ENCODE measurements at places on chromosomes 11 and 22.

- no peak for DNase-seq
Measured at GRCh38 chr11:116648247-116649174, 124.3 kb downstream of the BUD13 start.

DNA sequence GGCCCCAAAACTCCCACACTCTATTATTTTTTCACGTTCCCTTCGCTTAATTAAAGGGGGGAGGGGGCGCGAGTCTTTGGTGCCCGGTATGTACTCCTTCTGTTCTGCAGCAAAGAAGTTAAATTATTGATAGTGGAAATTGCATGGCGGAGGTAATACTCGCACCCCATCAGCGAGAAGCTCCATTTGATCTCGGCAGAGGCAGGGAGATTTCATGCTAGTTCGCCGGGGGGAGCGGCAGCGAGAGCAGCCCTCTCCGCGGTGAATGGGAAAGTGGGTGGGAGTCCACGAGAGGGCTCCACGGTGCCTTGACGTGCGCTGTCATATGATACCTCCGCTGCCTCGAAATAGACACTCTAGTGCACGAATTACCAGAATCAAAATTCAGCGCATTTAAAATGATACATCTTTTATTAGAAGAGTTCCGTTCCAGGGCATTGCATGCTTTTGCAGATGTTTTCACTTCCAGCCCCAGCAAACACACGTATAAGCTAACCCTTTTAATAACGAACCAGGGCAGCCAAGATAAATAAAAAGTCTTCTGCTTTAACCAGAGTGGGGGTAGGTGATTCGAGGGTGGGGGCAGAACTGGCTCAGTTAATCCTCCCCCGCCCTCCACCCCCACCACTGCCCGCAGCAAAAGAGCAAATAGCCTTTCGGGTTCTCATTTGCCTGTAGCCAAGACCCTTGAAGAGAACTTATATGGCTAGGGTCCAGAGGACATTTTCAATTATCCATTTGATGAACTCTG is 1.3 kb upstream of the BDNF start:
- DNase-seq: no peak

GRCh38 chr11:26254378-26254777 is 77.6 kb upstream of the ANO3 start:
- DNase-seq: no peak

- DNase-seq: peak; percentile 83
Measured at GRCh38 chr11:125111343-125112207, at the start of gene TMEM218. Gene TMEM218 (minus strand): TSS chr11:125111626. CDS start chr11:125102241, 9,385 bp downstream.

DNA sequence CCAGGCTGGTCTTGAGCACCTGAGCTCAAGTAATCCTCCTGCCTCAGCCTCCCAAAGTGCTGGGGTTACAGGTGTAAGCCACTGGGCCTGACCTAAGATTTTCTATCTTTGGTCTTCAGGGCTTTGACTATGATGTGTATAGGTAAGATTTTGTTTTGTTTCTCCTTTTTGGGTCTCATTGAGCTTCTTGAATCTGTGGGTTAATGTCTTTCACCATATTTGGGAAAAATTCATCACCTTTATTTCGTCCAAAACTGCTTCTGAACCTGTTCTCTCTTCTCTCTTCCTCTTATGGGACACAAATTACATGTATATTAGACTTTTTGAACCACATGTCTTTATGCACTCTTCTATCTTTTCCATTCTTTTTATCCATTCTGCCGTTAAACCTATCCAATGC is 100.4 kb downstream of the OSBP2 start:
- DNase-seq: no peak

- DNase-seq: no peak
Measured at GRCh38 chr22:17366830-17367229, 2.4 kb upstream of the CECR2 start.

GRCh38 chr11:13405220-13405619 is 57.8 kb downstream of the BTBD10 start:
- DNase-seq: no peak

- no peak for DNase-seq
Measured at GRCh38 chr11:35735903-35736302, 73.3 kb downstream of the TRIM44 start.

DNA sequence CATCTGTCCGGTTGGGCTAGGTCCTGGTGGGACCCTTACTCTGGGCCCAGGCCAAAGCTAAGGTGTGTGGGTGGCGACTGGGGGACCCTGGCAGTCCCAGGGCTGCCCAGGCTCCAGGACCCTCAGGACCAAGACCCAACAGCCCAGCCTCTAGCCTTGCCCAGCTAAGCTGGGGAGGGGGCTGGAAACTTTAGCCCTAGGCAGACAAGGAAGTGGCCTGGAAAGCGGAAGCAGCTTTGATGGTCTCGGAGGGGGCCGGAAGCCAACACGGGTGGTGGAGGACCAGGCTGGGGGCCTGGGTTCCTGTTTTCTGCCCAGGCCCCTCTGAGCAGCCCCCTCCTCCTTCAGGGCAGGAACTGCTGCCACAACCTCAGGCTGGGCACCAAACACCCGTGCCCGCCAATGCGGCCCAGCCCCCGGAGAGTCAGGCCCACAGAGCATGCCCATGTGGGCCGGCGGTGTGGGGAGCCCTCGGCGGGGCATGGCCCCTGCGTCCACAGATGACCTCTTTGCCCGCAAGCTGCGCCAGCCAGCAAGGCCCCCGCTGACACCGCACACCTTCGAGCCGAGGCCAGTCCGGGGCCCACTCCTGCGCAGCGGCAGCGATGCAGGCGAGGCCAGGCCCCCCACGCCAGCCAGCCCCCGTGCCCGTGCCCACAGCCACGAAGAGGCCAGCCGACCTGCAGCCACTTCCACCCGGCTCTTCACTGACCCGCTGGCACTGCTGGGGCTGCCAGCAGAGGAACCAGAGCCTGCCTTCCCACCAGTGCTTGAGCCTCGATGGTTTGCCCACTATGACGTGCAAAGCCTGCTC is 2.8 kb downstream of the SIPA1 start:
- DNase-seq: no peak

DNA sequence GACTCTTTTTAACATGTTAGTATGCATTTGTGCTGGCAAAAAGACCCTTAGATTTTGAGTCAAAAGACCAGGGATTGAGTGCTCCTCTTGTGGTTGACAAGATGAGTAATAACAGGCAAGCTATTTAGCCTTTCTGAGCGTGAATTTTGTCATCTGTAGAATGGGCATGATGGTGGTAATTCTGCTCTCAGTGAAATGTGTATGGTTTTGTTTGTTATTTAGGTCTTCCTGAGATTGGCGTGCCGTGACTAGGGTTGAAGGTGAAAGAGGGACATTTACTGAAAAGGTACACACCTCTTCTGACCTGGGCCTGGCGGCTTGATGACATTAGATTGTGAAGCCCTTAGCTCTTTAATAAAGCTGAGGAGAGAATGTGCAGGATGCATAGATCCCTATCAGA is 8.4 kb upstream of the CEP295 start:
- DNase-seq: no peak

DNA sequence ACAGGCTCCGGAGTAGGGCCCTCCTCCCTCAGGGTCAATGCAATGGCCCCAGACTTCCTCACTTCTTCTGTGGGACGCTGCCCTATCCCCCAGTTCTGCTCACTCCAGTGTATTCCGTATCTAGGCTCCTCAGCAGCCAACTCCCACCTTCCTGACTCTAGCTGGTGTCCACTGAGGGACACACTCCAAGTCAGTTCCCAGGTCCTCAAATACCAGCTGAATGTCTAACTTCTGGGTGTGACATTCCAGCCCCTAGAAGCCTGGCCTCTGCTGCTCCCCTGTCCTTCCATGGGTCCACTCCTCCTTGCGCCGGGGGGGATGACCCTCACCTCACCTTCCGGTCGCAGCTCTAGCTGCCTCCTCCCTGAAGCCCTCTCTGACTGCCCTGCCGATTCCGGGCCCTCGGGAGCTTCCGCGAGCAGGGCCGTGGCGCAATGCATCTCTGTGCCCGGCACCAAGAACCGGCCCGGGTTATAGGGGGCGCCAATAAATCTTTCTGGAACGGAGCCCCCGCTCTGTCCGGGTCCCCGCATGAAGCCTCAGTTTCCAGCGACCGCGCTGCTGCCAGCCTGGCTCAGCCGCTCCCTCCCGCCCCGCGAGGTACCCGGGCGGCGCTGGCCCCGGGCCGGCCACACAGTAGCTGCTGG is 15.4 kb downstream of the BAD start:
- DNase-seq: peak; percentile 22

GRCh38 chr11:9625162-9625561 is 38.7 kb upstream of the SWAP70 start:
- no peak for DNase-seq

DNA sequence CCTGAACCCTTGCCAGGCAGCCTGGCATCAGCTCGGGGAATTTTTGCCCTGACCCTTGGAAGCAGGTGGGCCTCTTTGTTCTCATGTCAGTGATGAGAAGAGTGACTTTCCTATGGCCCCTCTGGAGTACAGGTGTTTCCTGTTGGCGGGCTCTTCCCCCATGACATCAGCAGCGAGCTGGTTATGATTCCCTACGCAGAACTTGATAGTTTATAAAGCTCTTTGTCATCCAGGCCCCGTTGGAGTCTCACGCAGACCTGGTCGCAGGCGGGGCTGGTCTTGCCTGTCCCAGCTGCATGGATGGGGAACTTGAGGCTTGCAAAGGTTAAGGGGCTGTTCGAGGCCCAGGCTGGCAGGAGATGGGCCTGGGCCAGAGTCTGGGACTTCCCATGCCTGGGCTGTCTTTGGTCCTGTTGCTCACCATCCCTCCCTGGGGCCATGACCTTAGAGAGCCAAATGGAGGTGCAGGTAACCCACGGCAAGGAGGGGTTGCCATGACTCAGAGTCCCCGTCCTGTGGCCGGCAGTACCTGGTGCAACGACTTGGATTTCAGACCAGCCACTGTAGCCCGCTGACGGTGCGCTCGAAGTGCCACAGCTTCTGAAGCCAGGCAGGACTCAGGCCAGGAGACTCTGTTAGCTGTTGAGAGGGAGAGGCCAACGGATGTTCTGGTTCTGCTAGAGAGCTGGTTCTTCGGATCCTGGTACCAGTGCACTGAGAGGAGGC is 45.9 kb upstream of the PPP6R3 start:
- no peak for DNase-seq

DNA sequence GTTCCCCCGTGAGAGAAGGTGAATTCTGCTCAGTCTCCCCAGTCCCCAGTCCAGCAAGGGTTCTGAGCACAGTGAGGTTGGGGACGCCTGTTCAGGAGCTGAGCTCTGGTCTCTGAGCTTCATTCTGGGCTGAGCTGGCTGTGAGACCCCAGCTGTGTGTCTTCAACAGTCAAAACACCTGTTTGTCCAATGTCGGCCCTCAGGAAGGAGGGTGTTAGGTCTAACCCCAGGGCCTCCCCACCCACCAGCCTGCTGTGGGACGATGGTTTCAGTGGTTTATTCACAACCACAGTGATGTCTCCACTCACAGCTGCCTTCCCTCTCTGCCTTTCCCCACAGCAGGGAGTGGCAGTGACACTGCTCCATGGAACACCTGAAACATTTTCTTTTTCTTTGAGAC is 1282.9 kb downstream of the TBC1D22A start:
- no peak for DNase-seq
